ENCODE measurements at places on chromosomes 2 and 18.

DNA sequence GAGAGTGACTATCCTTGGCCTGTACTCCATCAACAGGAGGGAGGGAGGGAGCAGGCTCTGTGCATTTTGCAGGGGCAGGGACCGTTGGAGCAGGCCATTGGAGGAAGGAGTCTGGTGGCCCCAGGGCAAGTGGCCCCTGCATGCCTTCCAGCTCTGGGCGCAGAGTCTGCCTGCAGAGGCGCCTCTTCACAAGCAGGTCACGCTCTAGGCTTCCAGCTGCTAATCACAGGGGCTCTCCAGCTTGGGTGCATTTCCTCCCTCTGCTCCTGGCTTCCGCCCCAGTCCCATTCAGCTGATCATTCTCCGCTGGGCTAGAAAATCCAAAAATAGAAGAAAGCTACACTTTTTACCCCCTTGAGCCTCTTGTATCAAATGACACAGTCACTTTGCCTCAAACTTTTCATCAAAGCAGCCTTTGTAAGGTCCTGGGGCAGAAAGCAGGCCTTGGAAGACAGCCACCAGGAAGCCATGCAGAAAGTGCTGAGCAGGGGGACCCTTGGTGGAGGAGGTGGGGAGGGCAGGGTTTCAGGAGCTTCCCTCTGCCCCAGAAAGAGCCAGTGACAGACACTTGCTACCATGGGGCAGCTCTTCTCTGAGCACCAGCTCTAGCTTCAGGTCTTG lies 11.3 kb downstream of the TMEM247 start:
- peak; percentile 74 for DNase-seq

GRCh38 chr2:146584316-146584715 lies 1260.5 kb upstream of the ACVR2A start:
- DNase-seq, result no peak

- DNase-seq, result no peak
Measured at GRCh38 chr2:146477383-146477782, 1367.4 kb upstream of the ACVR2A start.

DNA sequence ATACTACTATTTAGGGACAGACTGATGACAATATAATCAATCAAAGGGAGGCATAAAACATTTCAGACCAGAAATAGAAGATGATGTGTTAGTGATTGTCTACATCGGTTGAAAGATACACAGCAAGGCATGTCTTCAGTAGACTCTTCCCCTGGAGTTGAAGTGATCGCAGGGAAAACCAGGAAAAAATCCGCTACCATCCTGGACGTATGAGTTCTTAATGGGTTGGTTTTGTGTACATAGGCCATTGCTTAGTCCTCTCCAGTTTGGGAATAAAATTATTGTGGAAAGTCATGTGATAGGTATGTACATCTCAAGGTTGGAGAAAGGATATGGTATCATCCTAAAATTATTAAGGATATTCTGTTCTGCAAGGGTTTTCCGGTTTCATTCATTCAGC lies 4.3 kb downstream of the APCDD1 start:
- no peak for DNase-seq

- no peak for DNase-seq
Measured at GRCh38 chr2:62101886-62102285, 94.0 kb upstream of the B3GNT2 start.

All from hippocampal formation (tissue), 2 donors.